Neuronal stem cell (in vitro differentiated cells): ENCODE measurements at places on chromosomes 6 and 20.

DNA sequence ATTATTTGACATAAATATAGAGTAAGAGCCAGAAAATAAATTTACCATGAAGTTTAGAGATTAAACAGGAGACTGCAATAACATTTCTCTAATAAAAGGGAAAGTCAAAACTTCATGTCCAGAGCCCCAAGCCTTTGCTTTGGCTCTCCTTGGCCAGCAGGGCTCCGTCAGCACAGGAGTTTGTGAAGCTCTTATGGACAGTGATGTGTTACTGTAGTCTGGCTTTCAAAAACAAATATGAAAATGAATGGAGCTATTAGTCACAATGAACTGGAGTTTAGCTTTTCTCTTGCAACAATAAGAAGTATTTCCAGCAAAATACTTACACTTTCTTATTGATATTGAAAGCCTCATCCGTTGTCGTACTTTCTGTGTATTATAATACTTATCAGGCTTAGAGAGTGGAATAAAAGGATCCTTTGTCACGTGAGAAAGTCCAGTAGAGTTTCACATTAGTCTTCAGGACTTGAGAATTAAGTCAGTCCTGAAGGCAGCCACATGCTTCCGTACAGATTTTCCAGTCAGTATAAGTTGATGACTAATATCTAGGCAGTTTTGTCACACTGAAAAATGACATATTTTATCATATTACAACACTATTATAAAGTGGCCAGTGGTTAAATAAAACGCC lies 117.0 kb upstream of the PRL start:
- DNase-seq: no peak

GRCh38 chr20:4962241-4962855 lies 39.0 kb downstream of the SLC23A2 start:
- DNase-seq: no peak

DNA sequence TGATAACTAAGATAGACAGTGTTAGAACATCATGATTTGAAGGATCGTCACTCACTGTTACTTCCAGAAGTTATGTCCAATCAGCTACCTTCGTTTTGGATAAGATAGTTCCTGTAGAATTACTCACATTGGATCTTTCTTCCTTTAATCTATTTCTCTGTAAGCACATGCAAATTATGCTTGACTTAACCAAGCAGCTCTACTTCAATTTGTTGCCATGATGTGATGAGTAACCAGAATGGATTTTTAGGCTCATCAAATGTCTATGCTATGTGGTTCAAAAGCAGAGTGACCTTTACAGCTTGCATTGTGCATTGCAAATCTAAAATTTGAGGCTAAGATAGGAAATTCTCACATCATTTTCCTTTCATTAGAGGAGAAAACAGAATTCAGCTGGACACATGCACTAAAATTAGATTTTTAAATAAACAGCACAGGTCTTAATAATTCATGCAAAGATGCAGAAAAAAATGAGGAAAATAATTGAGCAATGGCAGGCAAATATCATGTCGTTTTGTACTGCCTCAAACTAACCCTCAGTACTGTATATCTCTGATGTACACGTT lies 76.7 kb upstream of the ZFP64 start:
- DNase-seq: no peak

- no peak for DNase-seq
Measured at GRCh38 chr6:8872589-8872988, 437.2 kb upstream of the SLC35B3 start.

DNA sequence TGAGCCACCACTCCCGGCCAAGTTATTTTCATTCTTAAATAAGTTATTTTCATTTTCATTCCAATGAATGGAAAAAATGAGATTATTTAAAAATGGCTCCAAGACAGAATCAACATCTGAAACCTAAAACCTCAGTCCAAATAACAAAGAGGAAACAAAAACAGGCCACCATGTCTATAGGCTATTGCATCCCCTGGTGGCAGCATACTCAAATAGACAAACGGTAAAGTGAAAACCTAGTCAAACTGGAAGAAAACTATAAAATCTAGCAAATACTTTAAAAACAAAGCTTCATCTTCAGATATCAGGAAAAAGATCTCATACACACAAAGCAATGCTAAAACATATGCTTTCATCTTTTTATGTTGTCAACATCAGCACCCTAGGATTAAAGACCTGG lies 20.9 kb downstream of the IL17A start:
- DNase-seq: no peak

DNA sequence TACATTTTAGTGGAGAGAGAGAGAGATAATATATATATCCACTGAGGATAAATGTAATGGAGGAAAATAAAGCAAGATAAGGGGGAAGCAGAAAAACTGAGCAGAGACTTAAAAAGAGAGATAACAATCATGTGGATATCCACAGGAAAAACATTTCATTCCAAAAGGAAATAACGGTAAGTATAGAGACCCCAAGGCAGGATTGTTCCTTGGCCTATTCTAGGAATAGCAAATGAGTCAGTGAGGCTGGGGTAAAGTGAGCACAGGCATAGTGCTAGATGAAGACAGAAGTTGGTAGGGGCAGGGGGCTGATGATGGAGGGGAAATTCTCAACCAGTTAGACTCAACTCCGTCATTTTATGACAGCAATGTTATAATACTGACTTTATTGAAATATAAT lies 11.2 kb downstream of the CDC40 start:
- DNase-seq: no peak

DNA sequence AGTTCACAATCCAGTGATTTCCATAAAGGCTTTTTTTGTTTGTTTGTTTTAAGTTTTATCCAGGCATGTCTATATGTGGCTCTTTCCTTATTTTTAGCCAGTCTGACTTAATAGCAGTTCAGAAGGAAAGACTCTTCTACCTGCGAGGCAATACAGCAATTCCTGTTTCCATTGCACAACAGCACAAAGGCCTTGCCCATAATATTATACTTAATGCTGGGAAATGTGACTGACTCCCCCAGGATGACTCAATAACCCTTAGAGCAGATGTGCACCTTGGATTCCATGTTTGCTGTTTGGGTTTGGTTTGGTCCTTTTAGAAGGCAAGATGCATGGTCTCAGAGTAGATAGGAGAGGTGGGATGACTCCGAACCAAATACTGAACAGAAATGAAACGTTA lies 184.1 kb downstream of the MTFR2 start:
- DNase-seq: no peak

- no peak for DNase-seq
Measured at GRCh38 chr20:12199703-12200102, 282.0 kb downstream of the BTBD3 start.

DNA sequence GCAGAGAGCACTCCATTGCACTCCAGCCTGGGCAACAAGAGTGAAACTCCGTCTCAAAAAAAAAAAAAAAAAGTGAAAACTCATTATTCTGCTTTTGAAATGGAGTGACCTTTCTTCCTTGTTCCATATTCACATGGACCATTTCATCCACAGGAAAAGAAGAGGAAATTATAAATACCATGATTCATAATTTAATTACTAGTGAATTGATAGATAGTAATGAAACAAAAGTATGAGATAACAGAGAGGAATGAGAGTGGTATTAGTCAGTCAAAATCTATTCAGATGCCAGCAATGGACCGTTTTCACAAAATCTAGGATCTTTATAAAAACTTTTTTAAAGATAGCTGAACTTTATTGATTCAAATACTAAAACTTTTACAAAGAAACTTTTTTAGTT lies 443.1 kb upstream of the FLRT3 start:
- DNase-seq: no peak

DNA sequence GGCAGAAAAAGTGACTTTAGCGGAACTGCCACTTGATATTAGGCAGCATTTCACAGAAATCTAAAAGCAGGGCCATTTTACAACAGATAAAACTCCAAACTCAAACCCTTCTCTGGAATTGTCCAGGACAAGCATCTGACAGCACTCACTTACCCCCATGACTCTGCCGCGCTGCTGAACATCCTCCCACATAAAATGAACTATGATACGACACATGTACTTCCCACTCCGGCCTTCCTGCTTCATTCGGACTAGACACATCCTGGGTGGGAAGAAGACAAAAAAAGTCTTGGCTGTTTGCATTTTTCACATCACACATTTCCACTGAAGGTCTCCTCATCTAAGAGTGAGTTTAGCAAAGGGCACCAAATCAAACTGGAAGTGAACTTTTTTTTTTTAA lies 54.8 kb upstream of the FAM83C start:
- DNase-seq: no peak

DNA sequence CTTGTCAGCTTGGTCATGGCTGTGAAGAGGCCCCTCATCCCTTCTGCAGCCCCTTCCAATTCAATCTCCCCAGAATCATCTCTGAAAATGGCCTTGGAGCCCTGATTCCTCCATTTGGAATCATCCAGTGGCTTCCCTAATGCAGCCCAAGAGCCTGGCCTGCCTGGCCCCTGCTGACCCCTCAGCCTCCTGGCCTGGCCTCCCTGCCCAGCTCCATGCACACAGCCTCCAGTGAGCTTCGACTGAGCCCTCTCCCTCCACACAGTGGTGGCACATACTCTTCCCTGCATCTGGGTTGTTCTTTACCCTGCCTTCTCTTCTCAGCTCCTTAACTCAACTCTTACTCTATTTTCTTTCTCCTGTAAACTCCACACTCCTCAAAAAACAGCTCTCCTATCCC lies 120.9 kb downstream of the ANKRD60 start:
- no peak for DNase-seq

GRCh38 chr6:22053391-22053997 lies 243.3 kb downstream of the PRL start:
- DNase-seq: no peak

DNA sequence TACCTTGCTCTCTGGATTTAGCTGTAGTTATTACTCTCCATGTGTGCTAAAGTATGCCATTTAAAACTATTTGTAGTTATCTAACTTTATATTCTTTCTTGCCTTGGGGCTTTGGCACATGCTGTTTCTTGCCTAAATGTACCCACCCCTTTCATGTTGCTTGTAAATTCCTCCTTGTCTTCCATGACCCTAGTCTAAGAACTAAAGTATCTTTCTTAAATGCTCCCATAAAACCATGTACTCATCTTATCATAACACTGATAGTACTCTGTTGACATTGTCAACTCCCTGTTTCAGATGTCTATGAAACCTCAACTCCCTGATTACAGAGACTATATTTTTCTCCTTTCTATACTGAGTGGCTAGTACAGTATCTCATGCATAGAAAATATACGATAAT lies 564.9 kb upstream of the IRAK1BP1 start:
- DNase-seq: no peak

GRCh38 chr20:32368925-32369324 lies 10.8 kb downstream of the ASXL1 start:
- no peak for DNase-seq

DNA sequence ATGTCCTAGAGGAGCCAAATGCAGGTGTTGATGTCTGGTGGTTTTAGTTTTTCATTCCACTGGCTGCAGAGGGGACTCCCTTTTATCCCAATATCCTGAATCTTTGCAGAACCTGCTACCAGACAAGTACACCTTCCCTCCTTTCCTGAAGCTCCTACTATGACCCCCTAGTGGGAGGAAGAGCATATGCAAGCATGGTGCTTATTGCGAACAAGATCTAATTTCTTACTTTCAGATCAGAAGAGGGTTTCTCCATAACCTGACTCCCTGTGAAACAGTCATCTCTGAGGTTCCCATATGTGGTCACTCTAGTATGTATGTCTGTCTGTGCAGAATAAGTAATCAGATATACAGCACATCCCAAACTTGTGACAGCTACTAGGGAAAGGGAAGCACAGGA lies 277.2 kb downstream of the ARHGAP18 start:
- no peak for DNase-seq

GRCh38 chr6:41672816-41673703 lies 34.8 kb downstream of the MDFI start:
- no peak for DNase-seq

- no peak for DNase-seq
Measured at GRCh38 chr20:47146686-47147085, 209.8 kb downstream of the ZMYND8 start.

DNA sequence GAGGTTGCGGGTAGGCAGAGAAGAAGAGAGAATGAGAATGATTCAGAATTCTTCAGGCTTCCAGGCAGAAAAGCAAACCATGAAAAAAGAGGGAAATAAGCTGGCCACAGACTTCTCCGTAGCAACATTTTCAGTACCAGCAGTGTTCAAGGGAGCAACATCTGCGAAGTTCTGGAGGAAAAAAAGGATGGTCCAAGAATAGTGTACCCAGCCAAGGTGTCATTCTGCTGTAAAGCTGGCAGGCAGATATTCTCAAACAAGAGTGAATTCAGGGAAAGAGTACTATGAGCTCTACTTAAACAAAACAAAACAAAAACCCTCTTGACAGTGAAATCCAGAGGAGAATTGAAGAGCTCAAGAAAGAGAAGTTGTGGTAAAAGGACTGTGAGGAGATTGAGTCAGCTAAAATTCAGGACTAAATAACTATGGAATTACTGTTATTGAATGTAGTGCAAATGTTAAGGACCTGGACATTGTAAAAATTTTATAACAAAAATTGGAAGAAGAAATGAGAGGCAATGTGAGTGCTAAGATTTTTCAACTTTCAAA lies 86.5 kb downstream of the ATRN start:
- DNase-seq: no peak

DNA sequence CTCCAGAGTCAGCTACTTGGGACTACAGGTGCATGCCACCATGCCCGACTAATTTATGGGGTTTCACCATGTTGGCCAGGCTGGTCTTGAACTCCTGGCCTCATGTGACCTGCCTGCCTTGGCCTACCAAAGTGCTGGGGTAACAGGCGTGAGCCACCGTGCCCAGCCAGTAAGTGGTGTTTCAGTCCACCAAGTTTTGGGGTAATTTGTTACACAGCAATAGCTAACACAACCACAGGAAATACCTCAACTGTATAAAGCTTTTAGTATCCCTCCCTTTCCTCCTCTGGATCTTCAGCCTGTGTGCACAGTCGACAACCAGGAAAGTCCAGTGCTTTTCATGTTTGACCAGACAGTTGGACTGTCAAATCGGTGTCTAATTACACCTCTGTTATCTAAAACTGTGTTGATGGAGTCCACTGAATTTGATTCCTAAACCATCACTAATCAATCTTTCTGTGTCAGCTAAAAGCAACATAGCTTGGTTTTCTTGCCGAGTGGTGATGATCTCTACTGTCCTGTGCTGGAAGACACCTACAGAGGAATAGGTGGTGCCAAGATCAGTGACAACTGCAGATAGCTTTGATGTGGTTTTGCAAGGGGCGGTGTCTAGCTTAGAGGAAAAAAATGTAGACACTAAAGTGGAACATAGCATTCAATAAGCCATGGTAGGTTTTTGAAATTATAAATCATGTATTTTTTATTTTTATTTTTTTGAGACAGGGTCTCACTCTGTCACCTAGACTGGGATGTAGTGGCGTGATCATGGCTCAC lies 22.2 kb upstream of the ZBTB2 start:
- DNase-seq: no peak

GRCh38 chr6:845566-845965 lies 152.6 kb upstream of the EXOC2 start:
- DNase-seq: no peak

- no peak for DNase-seq
Measured at GRCh38 chr6:14086701-14087100, 30.9 kb upstream of the CD83 start.

DNA sequence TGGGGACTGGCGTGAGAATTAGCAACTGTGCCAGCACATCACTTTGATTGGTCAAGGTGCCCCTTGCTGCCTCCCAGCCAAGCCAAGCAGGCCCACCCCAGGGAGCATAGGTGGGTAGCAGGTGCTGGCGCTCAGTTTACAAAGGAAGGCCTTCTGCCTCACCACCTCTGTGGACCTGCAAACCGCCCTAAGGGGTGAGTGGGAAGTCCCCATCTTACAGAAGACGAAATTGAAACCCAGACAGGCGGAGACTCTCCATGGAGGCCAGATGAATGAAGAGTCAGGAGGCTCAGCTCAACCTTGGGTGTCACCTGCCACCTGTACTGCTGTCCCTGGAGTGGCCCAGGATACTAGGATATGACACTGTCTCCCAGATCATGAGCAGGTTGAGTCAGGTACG lies 21.5 kb upstream of the MAS1L start:
- DNase-seq: no peak

- no peak for DNase-seq
Measured at GRCh38 chr6:148345176-148345575, 2.5 kb downstream of the SASH1 start.
